ENCODE measurements at places on chromosomes 1 and 21. TPM values are rescaled to one million over a fixed set of nuclear protein-coding genes. Genes with fewer than 3 reads are reported as not detected.

ACBD3 gene
- polyA plus RNA-seq: 59.2 TPM

PHLDA3 gene
- polyA plus RNA-seq: 10.4 TPM

RPL11 gene
- polyA plus RNA-seq: 2,838 TPM

PSMA5 gene
- 147 TPM for polyA plus RNA-seq

TEX38 gene
- polyA plus RNA-seq: 0.53 TPM

SYNC gene
- 0.97 TPM for polyA plus RNA-seq

GOLT1A gene
- polyA plus RNA-seq: 3.7 TPM

LCA5L gene
- polyA plus RNA-seq: 6.5 TPM
